Placental epithelial cell (primary cell): ENCODE measurements at places on chromosomes 5 and 9. TPM values are rescaled to one million over a fixed set of nuclear protein-coding genes. Genes with fewer than 3 reads are reported as not detected.

Gene OR13F1
- not detected in 2 replicates for total RNA-seq

Gene KIF24
- 1.4 and 2.0 TPM in 2 replicates for total RNA-seq

Gene C9orf72
- 9.4 and 10.2 TPM in 2 replicates for total RNA-seq

Gene SOHLH1
- total RNA-seq = not detected in 2 replicates

Gene SAXO1
- total RNA-seq = under 0.01 and 0.11 TPM in 2 replicates

Gene NIPAL4
- total RNA-seq = not detected in 2 replicates

Gene PCDHGA1
- 0.22 and 0.39 TPM in 2 replicates for total RNA-seq

Gene TMEM8B
- total RNA-seq = 3.5 and 4.0 TPM in 2 replicates

Gene ESM1
- total RNA-seq = 0.22 TPM in 1 of 2 replicates, not detected in the other

Gene RBM22
- 25.1 and 35.4 TPM in 2 replicates for total RNA-seq

Gene PDE6A
- 0.11 TPM in 1 of 2 replicates, not detected in the other for total RNA-seq

Gene NXNL2
- 1.2 and 2.4 TPM in 2 replicates for total RNA-seq

Gene SLC46A2
- total RNA-seq = not detected in 2 replicates

Gene CD14
- total RNA-seq = 0.33 TPM in 1 of 2 replicates, not detected in the other

Gene CCDC183
- 0.33 and 0.39 TPM in 2 replicates for total RNA-seq

Gene FER
- 60.5 and 78.8 TPM in 2 replicates for total RNA-seq

Gene MLANA
- 0.79 TPM in 1 of 2 replicates, not detected in the other for total RNA-seq

Gene ANGPTL2
- total RNA-seq = under 0.01 and 1.2 TPM in 2 replicates

Gene IL7R
- 0.39 TPM in 1 of 2 replicates, not detected in the other for total RNA-seq

Gene CENPH
- 8.2 and 14.9 TPM in 2 replicates for total RNA-seq

Gene TEK
- total RNA-seq = 2.4 and 3.9 TPM in 2 replicates

Gene NFIB
- total RNA-seq = 5.2 and 11.4 TPM in 2 replicates

Gene IZUMO3
- total RNA-seq = not detected in 2 replicates

Gene CENPK
- total RNA-seq = 10.6 TPM in 2 replicates

Gene GRM6
- total RNA-seq = not detected in 2 replicates

Gene LRRC19
- under 0.01 TPM in 1 of 2 replicates, not detected in the other for total RNA-seq

Gene FCN1
- total RNA-seq = not detected in 2 replicates

Gene SIT1
- total RNA-seq = not detected in 2 replicates

Gene GRIN1
- total RNA-seq = under 0.01 TPM in 1 of 2 replicates, not detected in the other

Gene N4BP3
- total RNA-seq = 0.39 and 0.54 TPM in 2 replicates

Gene GABRA6
- total RNA-seq = not detected in 2 replicates

Gene CARD19
- 21.6 and 32.0 TPM in 2 replicates for total RNA-seq

Gene NSMF
- 30.2 and 43.8 TPM in 2 replicates for total RNA-seq

Gene F2RL2
- under 0.01 TPM in 1 of 2 replicates, not detected in the other for total RNA-seq

Gene LRRC70
- total RNA-seq = 0.65 and 2.0 TPM in 2 replicates

Gene LIX1
- 0.43 TPM in 1 of 2 replicates, not detected in the other for total RNA-seq

Gene OR13C5
- not detected in 2 replicates for total RNA-seq

Gene ST8SIA4
- 7.5 TPM in 2 replicates for total RNA-seq

Gene GPR150
- not detected in 2 replicates for total RNA-seq

Gene CDC25C
- 2.4 and 4.1 TPM in 2 replicates for total RNA-seq

Gene ADAMTSL1
- 0.79 TPM in 1 of 2 replicates, not detected in the other for total RNA-seq

Gene ZNF782
- 4.0 and 6.3 TPM in 2 replicates for total RNA-seq
